ENCODE measurements at places on chromosomes 4 and X.
A peak's percentile ranks its signal among the peaks of the same experiment; 100 is the strongest.

DNA sequence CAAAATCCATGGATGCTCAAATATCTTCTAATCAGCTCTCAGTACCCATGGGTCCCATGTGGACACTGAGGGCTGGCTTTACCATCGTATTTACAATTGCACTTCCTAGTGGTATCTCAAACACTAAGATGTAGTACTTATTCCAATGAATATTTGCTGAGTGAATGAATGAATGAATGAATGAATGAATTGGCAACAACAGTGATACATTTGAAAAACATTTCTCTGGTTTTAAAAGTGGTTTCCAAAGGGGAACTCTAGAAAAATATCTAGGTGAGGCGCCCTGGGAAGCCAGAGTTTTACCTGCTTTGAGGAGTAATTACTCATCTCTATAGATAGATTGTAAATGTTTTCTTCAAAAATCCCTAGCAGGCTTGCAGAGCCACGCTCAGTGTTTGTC is 76.6 kb downstream of the CYTL1 start:
- DNase-seq = peak; percentile 9

GRCh38 chr4:124188595-124188994 is 523.9 kb downstream of the ANKRD50 start:
- no peak for DNase-seq

DNA sequence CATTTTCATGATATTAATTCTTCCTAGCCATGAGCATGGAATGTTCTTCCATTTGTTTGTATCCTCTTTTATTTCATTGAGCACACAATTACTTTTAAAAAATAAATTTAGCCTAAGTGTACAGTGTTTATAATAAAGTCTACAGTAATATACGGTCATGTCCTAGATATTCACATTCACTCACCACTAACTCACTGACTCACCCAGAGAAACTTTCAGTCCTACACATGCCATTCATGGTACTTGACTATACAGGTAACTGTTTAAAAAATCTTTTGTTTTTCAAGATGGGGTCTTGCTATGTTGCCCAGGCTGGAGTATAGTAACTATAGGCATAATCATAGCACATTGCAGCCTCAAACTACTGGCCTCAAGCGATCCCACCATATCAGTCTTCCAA is 348.1 kb downstream of the RAPGEF2 start:
- DNase-seq = no peak

- no peak for DNase-seq
Observed at GRCh38 chr4:86845593-86845992, 3.6 kb downstream of the SLC10A6 start.

DNA sequence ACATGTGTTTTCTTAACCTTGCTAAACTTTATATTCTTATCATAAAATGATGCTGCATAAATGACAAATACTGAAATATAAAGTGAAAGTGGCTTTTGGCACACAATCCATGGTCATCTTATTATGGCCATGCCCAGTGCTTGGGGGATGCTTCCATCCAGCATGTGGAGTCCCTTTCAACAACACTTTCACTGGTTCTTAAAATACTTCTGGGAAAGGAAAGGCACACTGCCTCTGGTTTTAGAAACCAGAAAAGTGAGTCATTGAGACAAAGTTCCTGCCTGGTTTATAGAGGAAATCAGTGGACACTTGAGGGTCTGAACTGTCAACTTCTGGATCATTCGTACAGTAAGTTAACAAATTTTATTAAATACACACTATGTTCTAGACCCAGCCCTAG is 248.0 kb upstream of the ADAMTS3 start:
- no peak for DNase-seq

GRCh38 chrX:109635146-109635545 is 10.2 kb upstream of the KCNE5 start:
- no peak for DNase-seq

- no peak for DNase-seq
Observed at GRCh38 chr4:10096978-10097335, 19.6 kb downstream of the WDR1 start.

DNA sequence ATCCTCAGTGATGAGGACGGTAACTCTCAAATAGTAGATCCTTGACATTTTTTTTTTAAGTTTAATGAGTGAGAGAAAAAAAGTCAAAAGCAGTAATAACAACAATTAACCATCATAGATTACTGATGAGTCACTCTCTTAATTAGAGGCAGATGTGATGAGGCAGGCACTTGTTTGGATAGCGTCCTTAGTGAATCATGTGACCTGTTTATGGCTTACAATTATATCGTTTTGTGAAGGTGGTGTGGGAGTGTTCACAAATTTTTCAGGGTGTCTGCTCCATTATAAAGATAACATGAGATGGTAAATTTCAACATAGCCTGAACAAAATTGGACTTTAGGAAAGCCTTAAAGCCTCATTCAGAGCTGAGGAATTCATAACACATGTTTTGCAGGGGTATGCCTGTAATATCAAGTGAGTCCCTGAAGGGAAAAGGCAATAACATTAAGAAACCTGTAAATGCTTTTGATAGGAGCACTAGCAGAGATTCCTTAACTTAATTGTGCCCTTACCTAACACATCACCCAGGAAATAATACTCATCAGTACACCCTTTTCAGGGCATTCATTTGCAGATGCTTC is 51.9 kb upstream of the XIAP start:
- DNase-seq = no peak

DNA sequence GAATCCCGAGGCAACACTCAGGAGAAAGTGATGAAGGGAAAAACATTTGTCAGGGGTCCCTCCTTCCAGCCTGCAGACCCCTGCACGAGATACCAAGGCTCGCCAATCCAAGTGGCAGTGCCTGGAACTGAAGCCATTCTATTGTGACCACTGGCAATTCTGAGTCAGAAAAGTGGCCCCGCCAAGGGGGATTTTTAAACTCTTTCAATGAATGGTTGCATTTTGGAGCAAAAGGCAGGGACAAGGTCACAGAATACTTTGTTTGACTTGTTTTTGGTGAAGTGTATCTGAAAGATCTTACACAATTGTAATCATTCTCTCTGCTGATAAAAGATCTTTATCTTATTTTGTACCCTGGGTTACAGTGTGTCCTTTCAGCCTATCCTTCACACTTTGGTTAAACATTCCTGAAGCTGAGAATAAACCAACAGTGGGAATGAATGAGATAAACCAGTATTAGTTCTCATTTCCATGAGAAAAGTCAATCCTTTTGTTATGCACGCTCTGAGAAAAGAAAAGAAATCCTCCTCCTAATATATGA is 115.9 kb upstream of the PDLIM3 start:
- no peak for DNase-seq

- DNase-seq = no peak
Observed at GRCh38 chrX:32533848-32534247, 677.5 kb downstream of the DMD start.

- no peak for DNase-seq
Observed at GRCh38 chr4:95601356-95601755, 52.6 kb upstream of the UNC5C start.

DNA sequence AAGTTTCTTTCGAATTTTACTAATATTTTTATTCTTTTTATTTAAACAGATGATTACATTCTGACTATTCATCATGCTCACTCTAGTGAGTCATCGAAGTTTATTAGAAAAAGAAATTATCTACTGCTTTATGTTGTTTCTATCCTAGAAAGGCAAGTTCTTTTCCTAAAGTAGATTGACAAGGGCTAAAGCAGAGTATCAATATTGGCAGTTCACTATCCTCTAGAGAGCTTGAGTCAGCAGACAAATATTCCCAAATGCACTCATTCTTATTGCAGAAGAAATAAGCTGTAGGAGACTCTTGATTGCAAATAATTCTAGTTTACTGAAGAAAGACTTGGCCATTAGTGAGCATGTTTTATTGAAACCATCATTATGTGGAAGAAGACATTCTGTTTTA is 911.8 kb downstream of the CENPC start:
- no peak for DNase-seq

DNA sequence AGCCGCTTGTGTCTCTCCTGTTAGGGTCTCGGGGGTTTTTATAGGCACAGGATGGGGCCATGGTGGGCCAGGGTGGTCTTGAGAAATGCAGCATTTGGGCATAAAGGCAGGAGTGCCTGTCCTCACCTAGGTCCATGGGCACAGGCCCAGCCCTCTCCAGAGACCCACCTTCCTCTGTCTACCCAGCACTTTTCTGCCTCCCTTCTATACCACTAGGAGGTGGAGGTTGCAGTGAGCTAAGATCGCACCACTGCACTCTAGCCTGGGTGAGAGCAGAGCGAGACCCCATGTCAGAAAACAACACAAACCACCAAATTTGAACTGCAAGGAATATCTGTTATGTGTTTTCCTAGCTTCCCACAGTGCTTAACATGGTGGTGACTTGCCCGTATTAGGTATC is 38.0 kb downstream of the MOB1B start:
- DNase-seq = no peak

- DNase-seq = no peak
Observed at GRCh38 chrX:117895418-117895817, 221.2 kb downstream of the KLHL13 start.

- no peak for DNase-seq
Observed at GRCh38 chr4:85092536-85092935, 126.0 kb upstream of the WDFY3 start.
